ENCODE measurements at places on chromosomes 11 and 22. TPM values are rescaled to one million over a fixed set of nuclear protein-coding genes. Genes with fewer than 3 reads are reported as not detected.

- no peak for DNase-seq
These were observed 53.4 kb downstream of the FAM181B start for GRCh38 chr11:82680252-82680651.

DNA sequence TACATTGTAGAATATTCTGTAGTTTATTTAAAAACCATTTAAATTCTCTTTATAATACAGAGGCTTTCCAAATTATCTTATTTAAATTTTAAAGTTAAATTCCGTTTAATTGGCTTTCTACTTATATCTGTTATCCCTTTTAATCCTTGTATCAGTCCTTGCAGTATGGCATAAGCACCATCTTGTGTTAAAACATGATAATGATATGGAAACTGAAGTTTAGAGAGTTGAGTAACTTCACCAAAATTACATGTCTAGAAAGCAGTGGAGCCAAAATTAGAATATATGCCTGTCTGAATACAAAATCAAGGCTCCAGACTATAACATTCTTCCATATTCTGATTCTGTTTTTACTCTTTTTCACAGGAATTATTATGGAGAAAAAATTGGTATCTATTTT, 57.0 kb downstream of the ANO5 start:
- DNase-seq: no peak

DNA sequence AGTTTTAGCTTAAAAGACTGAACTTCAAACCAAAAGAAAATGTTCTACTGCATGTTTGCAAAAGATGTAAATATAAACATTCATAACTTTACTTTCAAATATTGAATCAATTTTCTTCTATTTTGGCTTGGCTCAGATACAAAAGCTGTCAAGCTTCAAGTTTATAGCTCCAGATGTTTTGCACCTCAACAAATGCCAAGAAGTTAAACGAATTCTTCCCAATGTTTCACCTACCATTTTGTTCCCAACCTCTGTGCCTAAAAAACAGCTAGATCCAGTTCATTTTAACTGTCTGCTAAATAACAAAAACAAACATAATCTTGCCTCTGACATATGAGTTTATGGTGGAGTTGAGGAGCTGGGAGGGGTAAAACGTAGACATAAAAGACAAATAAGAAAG, 76.5 kb downstream of the RAB30 start:
- DNase-seq: no peak

GRCh38 chr11:88359114-88359513, 21.6 kb upstream of the CTSC start:
- DNase-seq: no peak

- DNase-seq: peak; percentile 44
These were observed 15.9 kb upstream of the APOBEC3A start for GRCh38 chr22:38941488-38941987.

DNA sequence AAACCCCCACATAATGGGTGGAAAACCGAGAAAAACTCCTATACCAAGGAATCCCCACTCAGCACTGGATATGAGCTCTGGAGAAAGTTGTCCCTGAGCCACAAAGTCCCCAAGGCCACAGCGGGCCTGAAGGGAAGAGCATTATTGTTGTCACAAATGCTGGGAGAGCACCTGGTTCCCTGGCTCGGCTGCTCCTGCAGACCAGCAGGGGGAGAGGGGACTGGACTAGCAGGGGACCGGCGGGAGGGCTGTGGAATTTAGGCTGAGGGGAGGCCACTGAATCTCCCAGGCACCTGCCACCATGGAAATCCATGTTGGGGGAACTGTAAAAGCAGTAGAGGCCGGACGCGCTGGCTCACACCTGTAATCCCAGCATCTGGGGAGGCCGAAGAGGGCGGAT, 7.0 kb downstream of the PC start:
- DNase-seq: no peak

The FAM227A gene
- total RNA-seq: 0.03 TPM

The PHOX2A gene
- total RNA-seq: not detected

Data from left lobe of liver (tissue), 2 donors.